ENCODE measurements at places on chromosomes 13 and 19.
A peak's percentile ranks its signal among the peaks of the same experiment; 100 is the strongest.

DNA sequence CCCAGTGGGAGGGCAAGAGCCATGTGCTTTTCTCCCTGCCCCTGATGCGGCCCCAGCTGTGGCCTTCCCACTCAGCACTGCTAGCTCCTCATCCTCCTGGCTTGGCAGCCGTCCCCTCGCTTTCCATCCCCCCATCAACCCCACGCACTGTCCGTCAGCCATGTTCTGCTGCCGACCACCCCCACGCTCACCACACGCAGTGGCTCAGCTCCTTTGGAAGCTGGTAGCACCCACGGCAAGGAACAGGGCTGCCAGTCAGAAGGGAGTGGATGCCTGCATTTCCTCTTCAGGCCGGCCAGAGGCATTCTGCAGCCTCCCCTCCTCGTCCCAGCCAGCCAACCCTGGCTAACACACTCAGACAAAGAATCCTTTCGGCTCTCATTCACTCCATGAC lies 6.3 kb downstream of the CALM3 start:
- DNase-seq, result no peak

- DNase-seq, result no peak
These were observed 11.0 kb upstream of the CASP14 start for GRCh38 chr19:15038294-15038693.

- DNase-seq, result no peak
These were observed 421.9 kb upstream of the PRR20A start for GRCh38 chr13:56718791-56719190.

DNA sequence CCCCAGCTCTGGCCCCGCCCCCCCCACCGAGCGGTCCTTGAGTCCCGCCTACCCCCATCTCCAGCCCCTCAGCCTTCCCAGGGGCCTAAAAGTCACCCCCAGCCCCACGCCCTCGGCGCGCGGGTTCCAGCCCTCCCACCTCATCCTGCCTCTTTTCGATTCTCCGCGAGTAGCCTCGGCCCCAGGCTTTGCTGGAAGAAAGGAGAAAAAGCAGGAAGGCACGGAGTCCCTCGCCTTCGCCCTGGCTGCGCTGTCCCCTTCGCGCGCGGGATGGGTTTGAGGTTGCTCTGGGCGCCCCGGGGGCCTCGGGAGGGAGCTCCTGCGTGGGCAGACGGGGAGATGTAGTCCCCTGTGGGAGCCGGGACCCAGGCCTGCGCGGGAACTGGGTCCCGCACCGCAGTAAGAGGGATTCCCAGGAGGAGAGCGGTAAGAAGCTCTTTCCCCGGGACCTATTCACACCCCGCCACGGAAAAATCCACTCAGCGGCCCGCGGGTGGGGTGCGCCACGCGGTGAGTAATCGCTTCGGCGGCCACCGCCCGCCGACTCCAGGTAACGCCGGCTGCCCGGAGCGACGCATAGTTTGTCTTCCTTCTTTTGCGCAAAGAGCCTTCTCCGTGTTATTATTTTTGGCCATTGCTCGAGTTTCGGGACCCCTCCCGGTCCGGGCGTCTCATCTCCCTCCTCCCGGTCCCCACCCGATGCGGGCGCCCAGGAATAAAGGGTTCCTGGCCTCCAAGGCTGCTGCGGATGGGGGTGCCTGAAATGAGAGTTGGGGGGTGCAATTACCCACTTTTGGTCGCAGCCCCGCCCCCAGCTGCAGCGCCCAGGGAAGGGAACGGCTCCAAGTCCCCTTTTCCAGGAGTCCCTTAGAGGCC lies 865 bp upstream of the CRLF1 start:
- DNase-seq, result no peak

DNA sequence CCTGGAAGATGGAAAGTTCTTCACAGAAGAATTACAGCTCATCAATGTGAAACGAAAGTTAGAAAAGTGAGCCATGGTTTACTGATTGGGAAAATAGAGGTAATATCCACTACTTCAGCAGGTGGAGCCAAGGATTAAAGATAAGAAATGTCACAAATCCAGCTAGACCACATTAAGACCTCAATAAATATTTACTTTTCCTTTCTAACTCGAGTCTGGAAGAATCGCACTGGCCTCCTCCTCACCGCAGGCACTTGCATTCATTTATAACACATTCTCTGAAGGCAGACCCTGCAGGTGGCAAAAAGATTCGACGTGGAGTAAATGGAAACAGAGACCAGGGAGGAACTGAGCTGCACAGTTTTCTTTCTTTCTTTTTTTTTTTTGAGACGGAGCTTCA lies 7.4 kb downstream of the SLC35E1 start:
- no peak for DNase-seq

DNA sequence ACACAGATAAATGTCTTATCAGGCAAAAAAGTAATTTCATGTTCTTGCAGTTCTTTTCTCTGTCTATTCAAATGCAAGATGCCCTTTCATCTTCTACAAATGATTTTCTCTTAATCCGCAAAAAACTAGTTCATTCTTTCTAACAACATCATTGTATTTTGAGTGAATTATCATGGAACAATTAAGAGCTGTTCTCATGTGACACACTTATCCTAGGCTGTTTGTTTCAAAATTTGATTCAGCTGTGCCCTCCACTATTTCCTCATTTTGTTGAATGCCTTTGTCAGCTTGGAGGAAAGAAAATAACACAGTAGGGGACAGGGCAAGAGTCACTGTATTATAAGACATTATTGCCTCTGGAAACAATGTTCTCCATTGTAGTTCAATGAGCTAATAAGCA lies 396.9 kb downstream of the KCTD12 start:
- no peak for DNase-seq

GRCh38 chr19:28670836-28671235 lies 542.1 kb downstream of the UQCRFS1 start:
- DNase-seq, result no peak

DNA sequence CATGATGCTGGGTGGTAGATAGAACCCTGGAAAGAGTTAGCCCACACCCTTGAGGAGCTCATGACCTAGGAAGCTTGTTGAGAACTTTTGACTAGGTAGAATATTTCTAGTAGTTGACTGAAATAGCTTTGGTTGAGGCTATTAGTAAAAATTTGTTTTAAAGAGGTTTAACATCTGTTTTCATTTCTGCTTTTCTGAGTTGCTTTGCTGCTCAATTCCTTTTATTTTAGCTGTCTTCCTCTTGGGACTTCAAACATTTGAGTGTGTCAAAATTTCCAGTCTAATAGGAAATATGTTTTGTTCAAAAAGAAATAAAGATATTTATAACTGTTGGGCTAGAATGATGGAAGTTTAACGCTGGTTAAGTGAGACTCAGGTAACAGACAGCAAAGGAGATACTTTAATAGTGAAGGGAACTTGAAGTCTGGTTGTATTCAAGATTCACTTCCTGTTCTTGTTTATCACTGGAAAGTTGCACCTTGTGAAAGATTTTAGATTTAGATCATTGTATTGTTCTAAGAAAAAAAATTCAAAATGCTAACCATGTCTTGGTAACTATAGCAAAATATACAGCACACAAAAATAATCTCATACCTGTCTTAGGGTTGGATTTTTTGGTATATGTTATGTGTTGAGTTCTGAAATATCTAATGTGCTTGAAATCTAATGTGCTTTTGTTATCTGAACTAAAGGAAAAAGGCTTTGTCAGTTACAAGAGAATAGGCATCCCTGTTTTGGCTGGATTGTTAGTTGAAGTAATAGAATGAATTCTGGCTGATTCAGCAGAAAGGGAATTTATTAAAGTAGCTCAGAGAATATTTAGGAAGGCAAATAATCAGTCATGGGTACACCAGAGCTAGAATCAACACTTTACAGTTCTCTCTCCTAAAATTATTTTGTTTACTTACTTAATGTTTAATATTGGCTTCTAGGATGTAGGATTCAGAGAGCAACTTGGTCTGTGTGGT lies 24.4 kb upstream of the GPR18 start:
- no peak for DNase-seq

DNA sequence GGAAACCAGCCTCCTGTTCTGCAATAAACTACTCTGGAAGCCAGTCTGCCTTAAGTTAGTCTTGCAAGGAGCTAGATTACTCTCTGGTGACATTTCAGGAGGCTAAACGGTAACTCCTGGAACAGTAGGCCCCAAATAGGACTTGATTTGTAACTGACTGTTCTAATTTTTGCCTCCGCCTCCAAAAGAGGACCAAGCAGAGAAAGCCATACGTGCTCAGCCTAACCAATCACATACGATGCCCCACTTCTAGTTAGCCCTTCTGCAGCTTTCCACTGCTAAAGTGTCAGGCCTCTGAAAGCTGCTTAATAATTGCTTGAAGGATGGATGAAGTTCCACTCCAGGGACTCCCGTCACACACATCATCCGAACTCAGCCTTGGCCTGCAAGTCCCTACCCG lies 744 bp downstream of the ZNF805 start:
- DNase-seq, result peak; percentile 19

- peak; percentile 72 for DNase-seq
These were observed 181.9 kb downstream of the PCDH9 start for GRCh38 chr13:67048084-67048820.

DNA sequence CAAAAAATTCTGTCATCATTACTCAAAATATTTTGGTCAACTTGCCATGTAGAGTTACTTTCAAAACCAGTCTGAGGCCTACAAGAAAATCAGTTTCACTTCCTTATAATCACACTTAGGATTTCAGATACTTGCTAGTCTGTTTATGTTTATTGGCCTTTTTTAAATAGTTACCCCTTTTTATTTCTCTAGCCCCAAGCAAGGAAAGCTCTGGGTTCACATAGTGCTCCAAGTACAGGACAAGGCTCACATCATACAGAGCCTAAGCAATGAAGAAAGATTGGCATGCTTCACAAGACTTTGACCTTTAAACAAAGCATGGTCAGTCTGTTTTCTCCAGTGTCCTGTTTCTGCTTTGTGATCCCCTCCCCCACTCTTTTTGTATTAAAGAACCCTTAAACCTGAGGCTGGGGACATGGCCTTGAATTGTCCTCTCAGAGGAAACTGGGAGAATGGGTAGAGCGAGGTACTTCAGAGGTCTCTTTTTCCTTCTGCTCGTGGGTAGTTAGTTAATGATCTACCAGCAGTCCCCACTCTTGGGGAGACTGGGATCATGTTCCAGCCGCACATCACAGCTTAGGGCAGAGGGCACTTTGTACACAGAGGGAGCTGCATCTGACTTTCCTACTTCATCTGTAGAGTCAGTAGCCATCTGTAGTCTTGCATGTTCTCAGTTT lies 30.7 kb downstream of the CEACAM1 start:
- DNase-seq, result no peak

GRCh38 chr13:76053181-76053580 lies 417.1 kb downstream of the LMO7 start:
- no peak for DNase-seq

- peak; percentile 89 for DNase-seq
These were observed 18.1 kb downstream of the GADD45B start for GRCh38 chr19:2494084-2494446.

DNA sequence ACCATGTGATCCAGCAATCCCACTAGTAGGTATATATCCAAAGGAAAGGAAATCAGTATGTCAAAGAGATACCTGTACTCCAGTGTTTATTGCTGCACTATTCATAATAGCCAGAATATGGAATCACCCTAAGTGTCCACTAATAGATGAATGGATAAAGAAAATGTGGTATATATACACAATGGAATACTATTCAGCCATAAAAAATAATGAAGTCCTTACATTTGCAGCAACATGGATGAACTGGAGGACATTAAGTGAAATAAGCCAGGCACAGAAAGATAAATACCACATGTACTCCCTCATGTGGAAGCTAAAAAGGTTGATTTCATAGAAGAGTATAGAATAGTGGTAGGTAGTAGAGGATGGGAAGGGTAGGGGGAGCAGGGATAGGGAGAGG lies 23.5 kb downstream of the BORA start:
- no peak for DNase-seq

DNA sequence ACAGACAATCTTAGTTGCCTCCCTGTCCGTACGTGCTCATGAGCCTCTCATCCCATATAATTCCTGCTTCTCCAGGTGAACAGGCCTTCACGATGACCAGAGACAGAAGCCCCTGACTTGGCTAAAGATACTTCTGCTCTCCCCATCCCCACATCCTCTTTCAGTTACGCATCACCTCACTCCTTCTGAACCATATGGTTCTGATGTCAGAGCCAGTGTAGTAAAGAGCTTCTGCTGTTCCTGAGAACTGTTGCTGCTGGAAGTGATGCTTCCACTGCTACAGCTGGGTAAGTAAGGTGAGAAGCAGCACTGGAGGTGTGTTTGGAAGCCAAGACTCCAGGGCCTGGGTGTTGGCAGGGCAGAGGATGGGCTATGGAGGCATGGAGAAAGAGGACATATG lies 12.9 kb downstream of the SIGLECL1 start:
- no peak for DNase-seq

DNA sequence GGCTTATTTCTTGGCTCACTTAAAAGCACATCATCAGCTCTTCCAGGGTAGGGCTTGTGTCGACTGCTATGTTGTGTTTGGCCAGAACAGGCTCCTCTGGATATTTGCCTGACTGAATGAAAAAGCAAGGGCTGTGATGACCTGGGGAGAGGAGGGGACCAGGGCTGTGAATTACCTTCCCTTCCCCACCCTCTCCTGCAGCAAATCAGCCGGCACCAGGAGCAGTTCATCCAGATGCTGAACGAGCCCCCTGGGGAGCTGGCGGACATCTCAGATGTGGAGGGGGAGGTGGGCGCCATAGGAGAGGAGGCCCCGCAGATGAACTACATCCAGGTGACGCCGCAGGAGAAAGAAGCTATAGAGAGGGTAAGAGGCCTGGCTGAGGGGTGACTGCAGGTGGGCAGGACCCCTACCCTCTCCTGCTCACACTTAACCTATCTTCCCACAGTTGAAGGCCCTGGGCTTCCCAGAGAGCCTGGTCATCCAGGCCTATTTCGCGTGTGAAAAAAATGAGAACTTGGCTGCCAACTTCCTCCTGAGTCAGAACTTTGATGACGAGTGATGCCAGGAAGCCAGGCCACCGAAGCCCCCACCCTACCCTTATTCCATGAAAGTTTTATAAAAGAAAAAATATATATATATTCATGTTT lies 4.4 kb downstream of the GADD45GIP1 start:
- DNase-seq, result peak; percentile 83

DNA sequence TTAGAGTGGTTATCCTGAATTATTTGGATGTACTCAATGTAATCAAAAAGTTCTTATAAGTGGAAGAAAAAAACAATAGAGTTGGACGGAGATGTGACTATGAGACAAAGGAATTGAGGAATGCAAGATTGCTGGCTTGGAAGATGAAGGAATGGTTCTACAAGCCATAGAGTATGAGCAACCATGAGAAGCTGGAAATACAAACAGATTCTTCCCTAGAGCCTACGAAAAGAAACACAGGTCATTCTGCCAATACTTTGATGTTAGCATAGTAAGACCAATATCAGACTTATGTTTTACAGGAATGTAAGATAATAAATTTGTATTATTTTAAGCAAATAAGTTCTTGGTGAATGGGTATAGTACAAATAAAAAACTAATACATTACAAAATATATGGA lies 249.2 kb downstream of the DIAPH3 start:
- peak; percentile 64 for DNase-seq
